ENCODE measurements at places on chromosomes 6 and 20.

DNA sequence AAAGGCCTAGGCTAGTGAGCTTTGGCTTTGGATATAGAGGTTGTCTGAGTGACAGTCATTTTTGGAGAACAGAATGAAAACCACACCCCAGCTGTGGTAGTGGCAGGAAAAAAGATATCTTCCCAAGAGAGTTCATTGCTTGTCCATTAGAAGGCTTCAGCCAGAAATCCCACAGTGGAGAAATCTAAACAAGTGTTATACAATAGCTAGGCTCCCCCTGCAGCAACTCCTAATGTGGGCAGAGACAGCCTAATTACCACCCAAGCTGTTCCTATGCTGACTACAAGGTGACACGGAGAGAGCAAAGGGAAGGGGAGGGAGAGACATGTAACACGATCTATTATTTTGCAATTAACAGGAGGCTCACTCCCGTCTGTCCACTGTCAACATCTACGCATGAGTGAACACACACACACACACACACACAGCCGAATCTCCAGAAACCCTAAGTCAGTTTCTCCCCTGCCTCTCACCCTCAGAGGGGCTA is 147.5 kb upstream of the TCF21 start:
- DNase-seq, result no peak

GRCh38 chr6:38720295-38720694 is 5.2 kb downstream of the DNAH8 start:
- DNase-seq, result no peak

DNA sequence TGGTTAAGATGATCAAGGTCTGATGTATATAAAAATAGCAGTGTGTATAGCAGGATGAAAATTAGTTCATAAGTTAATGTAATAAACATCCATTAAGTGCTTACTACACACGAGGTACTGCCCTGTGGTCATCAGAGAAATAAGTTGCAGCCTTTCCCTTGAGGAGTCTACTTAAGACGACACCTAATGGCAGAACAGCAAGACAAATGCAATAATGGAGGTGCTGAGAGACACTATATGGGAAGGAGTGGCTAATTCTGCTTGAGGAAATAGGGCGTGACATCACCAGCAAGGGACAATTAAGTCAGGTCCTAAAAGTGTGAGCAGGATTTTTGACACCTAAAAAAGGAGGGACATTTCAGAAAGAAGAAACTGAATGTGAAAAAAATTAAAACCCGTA is 75.2 kb downstream of the BACH2 start:
- no peak for DNase-seq

DNA sequence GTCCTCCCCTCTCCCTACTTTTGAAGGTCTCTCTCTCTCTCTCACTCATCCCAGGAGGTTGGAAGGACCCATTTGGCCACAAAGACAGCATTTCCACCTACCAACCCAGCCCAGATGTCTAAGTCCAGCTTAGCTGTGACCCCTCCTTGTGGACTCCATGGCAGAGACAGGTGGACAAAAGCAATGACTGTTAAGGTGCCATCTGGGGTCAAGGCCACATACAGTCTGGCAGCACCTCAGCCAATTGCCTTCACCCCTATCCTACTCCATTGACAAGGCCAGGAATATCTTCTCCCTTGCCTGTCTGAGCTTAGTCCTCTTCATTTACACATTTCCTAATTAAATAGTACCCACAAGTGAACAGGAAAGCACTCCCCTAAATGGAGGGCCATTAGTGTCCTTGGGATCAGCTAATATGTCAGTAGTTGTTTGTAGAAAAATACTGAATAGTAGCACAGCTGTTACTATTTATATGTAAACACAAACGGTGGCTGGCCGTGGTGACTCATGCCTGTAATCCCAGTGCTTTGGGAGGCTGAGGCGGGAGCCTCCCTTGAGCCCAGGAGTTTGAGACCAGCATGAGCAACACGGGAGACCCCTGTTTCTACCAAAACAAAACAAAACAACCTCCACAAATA is 28.8 kb downstream of the GCM1 start:
- DNase-seq, result no peak

- no peak for DNase-seq
These were observed 114.6 kb downstream of the SOBP start for GRCh38 chr6:107604549-107604948.

GRCh38 chr20:48731536-48731935 is 96.3 kb downstream of the PREX1 start:
- DNase-seq, result no peak

Measured in activated CD4-positive, alpha-beta T cell treated with anti-CD3 and anti-CD28 coated beads, Interleukin-2, amount 50 U/mL, for 48 hours (primary cell).